ENCODE measurements at places on chromosomes 4 and X. TPM values are rescaled to one million over a fixed set of nuclear protein-coding genes. Genes with fewer than 3 reads are reported as not detected.

IL13RA1 gene
- 15.2 TPM for total RNA-seq

GRCh38 chr4:6990661-6991060, 52.5 kb upstream of the TADA2B start:
- peaks cover 52% of the 10 kb centered on the region for H3K4me1 ChIP-seq
- no peak overlapping the region for H3K27ac ChIP-seq
- H3K4me3 ChIP-seq: no peak overlapping the region
- DNase-seq: no peak
- H3K36me3 ChIP-seq: no peaks in the 10 kb centered on the region

- H3K27me3 ChIP-seq: no peaks in the 10 kb centered on the region
- peaks cover 23% of the 10 kb centered on the region for H3K4me1 ChIP-seq
Measured at GRCh38 chr4:139839403-139840031, 173.9 kb downstream of the MGST2 start.

GRCh38 chr4:77347351-77347966, 190.5 kb downstream of the CCNG2 start:
- H3K27me3 ChIP-seq: no peaks in the 10 kb centered on the region
- no peak overlapping the region for H3K4me3 ChIP-seq
- no peaks in the 10 kb centered on the region for H3K4me1 ChIP-seq
- no peaks in the 10 kb centered on the region for H3K36me3 ChIP-seq

DNA sequence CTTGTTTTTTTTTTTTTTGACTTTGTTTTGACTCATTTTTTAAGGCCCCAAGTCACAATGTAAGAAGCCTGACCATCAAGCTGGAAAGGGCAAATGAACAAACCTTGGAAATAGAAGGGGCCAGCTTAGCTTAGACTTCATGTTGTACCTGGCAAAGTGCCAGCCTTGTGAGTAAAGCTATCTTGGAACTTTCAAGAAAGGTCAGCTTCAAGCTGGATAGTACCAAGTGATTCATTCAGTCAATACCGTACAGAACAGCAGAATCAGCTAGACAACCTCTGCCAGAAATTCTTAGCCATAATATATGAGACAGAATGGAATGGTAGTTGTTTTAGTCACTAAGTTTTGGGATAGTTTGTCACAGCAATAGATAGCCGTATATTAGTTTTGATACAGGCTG, 1492.2 kb upstream of the TENM3 start:
- no peaks in the 10 kb centered on the region for H3K27me3 ChIP-seq
- H3K4me1 ChIP-seq: no peaks in the 10 kb centered on the region
- no peak overlapping the region for H3K4me3 ChIP-seq

SLC25A31 gene
- not detected for total RNA-seq

GRCh38 chrX:123673813-123674212, 59.0 kb downstream of the THOC2 start:
- DNase-seq: no peak
- H3K36me3 ChIP-seq: no peaks in the 10 kb centered on the region
- H3K4me1 ChIP-seq: no peaks in the 10 kb centered on the region
- H3K4me3 ChIP-seq: no peak overlapping the region

- no peaks in the 10 kb centered on the region for H3K36me3 ChIP-seq
- peak; percentile 42 for DNase-seq
- no peak overlapping the region for H3K27ac ChIP-seq
- peaks cover 8% of the 10 kb centered on the region for H3K27me3 ChIP-seq
- H3K4me3 ChIP-seq: no peak overlapping the region
- peaks cover 28% of the 10 kb centered on the region for H3K4me1 ChIP-seq
Measured at GRCh38 chr4:92305148-92305877, 1.5 kb downstream of the GRID2 start.

GRCh38 chr4:147057611-147058190, 112.0 kb upstream of the TTC29 start:
- H3K4me3 ChIP-seq: no peak overlapping the region
- no peaks in the 10 kb centered on the region for H3K36me3 ChIP-seq
- no peak for DNase-seq

DNA sequence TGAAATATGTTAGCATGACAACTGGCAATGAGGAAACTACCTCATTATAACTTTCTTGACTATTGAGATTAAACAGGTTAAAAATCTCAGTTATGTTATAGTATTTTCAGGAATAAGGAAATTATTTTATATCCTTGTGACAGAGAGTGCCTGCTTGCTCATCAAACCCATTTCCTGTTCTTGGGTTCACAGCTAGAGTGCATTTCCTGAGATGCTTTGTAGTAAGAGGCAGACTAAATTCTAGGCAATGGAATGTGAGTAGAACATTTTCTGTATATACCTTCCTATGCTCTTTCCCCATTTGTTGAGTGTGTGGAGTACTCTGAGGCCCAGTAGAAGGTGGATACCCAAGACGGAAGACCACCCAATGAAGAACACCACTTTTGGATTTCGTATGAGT, 96.9 kb upstream of the CASK start:
- no peak overlapping the region for H3K27ac ChIP-seq
- no peak overlapping the region for H3K4me3 ChIP-seq
- H3K4me1 ChIP-seq: no peaks in the 10 kb centered on the region
- H3K27me3 ChIP-seq: no peaks in the 10 kb centered on the region
- H3K36me3 ChIP-seq: no peaks in the 10 kb centered on the region
- no peak for DNase-seq

SLITRK4 gene
- 1.6 TPM for total RNA-seq

DNA sequence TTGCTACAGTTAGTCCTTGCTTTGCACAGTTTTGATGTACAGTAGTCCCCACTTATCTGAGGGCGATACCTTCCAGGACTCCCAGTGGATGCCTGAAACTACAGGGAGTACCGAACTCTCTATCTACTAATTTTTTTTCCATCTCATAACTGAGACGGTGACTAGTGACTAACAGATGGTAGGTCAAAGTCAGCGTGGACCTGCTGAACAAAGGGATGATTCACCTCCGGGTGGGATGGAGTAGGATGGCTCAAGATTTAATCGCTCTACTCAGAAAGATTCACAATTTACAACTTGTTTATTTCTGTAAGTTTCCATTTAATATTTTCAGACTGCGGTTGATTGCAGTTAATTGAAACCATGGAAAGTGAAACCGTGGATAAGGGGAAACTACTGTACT, 655.8 kb downstream of the ZNF674 start:
- no peaks in the 10 kb centered on the region for H3K27me3 ChIP-seq
- no peak for DNase-seq
- H3K4me3 ChIP-seq: no peak overlapping the region
- no peaks in the 10 kb centered on the region for H3K4me1 ChIP-seq
- no peaks in the 10 kb centered on the region for H3K36me3 ChIP-seq
- no peak overlapping the region for H3K27ac ChIP-seq

DNA sequence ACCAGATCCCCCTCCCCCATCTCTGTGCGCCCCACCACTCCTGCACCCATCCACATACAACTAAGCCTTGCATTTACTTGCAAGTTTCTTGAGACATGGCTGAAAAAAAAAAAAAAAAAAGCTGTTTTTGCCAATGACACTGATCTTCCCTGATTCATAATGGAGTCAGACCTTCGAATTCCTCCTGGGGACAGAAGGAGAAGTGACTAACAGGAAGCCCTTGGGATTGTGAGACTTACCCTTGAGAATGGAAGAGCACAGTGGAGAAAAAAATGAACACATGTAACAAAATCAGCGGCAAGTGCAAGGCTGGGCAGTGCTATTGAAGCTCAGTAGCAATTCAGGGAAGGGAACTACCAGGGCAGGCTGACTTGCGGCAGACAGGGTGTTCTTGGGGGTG, 288.4 kb downstream of the BCOR start:
- H3K27me3 ChIP-seq: no peaks in the 10 kb centered on the region
- H3K27ac ChIP-seq: no peak overlapping the region
- peaks cover 16% of the 10 kb centered on the region for H3K4me1 ChIP-seq
- H3K36me3 ChIP-seq: no peaks in the 10 kb centered on the region
- DNase-seq: no peak
- H3K4me3 ChIP-seq: no peak overlapping the region

GRCh38 chrX:52563105-52563504, 46.2 kb upstream of the XAGE1B start:
- H3K4me3 ChIP-seq: no peak overlapping the region
- no peaks in the 10 kb centered on the region for H3K36me3 ChIP-seq
- no peak overlapping the region for H3K27ac ChIP-seq
- no peaks in the 10 kb centered on the region for H3K4me1 ChIP-seq
- DNase-seq: no peak

RCHY1 gene
- total RNA-seq: 20.0 TPM

GRCh38 chr4:150515135-150515534, 66.8 kb upstream of the MAB21L2 start:
- no peaks in the 10 kb centered on the region for H3K36me3 ChIP-seq
- no peaks in the 10 kb centered on the region for H3K27me3 ChIP-seq
- no peak overlapping the region for H3K4me3 ChIP-seq
- no peak for DNase-seq
- no peak overlapping the region for H3K27ac ChIP-seq

- peak; percentile 16 for DNase-seq
- no peaks in the 10 kb centered on the region for H3K27me3 ChIP-seq
- H3K27ac ChIP-seq: peak overlapping the region; percentile 72
- H3K4me3 ChIP-seq: no peak overlapping the region
- H3K36me3 ChIP-seq: no peaks in the 10 kb centered on the region
Measured at GRCh38 chr4:104416725-104417356, 77.9 kb downstream of the CXXC4 start.

XPNPEP2 gene
- total RNA-seq: 0.52 TPM

NLGN4X gene
- total RNA-seq: 0.66 TPM

DNA sequence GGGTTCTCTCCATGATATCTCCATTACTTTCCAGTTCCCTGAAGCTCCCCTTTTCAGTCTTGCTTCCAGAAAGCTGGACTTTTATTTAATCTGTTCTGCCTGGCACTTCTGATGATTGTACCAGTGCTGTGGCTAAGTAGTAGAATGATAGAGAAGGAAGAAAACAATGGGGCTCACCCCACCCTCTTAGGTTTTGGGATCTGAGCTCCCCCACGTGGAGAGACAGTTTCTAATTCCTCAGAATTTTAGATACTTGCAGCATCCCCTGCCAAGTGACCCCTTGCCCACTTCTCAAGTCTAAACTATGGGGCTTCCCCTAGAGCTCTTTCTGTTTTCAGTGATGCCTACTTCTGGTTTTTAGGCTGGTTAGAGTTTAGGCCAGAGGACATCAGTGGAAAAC, 73.9 kb downstream of the GC start:
- H3K4me3 ChIP-seq: no peak overlapping the region
- H3K4me1 ChIP-seq: peaks cover 11% of the 10 kb centered on the region
- no peaks in the 10 kb centered on the region for H3K36me3 ChIP-seq
- DNase-seq: no peak
- H3K27me3 ChIP-seq: no peaks in the 10 kb centered on the region
- H3K27ac ChIP-seq: no peak overlapping the region

DNA sequence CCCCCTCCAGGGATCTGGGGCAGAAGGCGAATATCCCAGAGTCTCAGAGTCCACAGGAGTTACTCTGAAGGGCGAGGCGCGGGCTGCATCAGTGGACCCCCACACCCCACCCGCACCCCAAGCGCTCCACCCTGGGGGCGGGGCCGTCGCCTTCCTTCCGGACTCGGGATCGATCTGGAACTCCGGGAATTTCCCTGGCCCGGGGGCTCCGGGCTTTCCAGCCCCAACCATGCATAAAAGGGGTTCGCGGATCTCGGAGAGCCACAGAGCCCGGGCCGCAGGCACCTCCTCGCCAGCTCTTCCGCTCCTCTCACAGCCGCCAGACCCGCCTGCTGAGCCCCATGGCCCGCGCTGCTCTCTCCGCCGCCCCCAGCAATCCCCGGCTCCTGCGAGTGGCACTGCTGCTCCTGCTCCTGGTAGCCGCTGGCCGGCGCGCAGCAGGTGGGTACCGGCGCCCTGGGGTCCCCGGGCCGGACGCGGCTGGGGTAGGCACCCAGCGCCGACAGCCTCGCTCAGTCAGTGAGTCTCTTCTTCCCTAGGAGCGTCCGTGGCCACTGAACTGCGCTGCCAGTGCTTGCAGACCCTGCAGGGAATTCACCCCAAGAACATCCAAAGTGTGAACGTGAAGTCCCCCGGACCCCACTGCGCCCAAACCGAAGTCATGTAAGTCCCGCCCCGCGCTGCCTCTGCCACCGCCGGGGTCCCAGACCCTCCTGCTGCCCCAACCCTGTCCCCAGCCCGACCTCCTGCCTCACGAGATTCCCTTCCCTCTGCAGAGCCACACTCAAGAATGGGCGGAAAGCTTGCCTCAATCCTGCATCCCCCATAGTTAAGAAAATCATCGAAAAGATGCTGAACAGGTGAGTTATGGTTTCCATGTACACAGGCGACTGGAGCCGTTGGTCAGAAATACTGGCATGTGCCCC, at the start of gene CXCL1:
Gene CXCL1, plus strand, starts transcription at position 264 of the 926 bp plus-strand sequence. Its CDS starts 78 bp downstream, at position 342.
- H3K27me3 ChIP-seq: no peaks in the 10 kb centered on the region
- H3K4me1 ChIP-seq: peaks cover 5% of the 10 kb centered on the region
- H3K27ac ChIP-seq: no peak within 1 kb of the TSS
- DNase-seq: peak; percentile 46
- peak within 1 kb of the TSS; percentile 55 for H3K4me3 ChIP-seq

GABRB1 gene
- not detected for total RNA-seq

ITM2A gene
- 30.0 TPM for total RNA-seq

CSAG2 gene
- total RNA-seq: not detected

GRCh38 chr4:63906660-63907183, 502.5 kb downstream of the TECRL start:
- no peaks in the 10 kb centered on the region for H3K27me3 ChIP-seq
- no peak overlapping the region for H3K4me3 ChIP-seq
- H3K27ac ChIP-seq: no peak overlapping the region
- H3K36me3 ChIP-seq: no peaks in the 10 kb centered on the region

GRCh38 chr4:97653701-97654100, 489.6 kb downstream of the STPG2 start:
- H3K4me1 ChIP-seq: no peaks in the 10 kb centered on the region
- H3K4me3 ChIP-seq: no peak overlapping the region
- no peaks in the 10 kb centered on the region for H3K27me3 ChIP-seq
- H3K27ac ChIP-seq: no peak overlapping the region

DNA sequence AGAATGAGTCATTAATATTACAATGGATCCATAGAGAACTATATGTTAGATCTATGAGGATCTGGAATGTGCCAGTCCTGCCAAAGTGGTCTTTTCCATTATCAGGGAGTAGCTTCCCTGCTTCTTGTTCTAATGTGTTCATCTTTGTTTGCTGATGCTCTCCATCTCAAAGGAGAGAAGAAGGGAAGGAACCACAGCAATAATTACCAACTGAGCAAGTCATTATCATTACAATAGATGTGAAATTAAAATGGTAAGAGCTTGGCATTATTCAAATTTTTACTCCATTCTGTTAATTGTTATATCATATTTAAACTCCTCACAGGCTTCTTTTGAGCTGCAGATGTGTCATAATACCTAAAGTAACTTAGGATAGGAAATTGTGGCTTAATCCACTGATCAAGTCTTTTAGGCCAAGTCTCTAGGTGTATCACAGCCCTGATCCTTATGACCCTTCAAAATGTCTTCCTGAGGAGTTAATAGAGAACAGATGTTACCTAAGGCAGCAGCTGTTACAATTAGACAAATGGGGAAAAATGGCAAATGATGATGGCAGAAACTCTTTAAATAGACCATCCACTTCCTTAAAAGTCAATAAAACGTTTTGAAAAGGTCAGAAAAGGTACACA, 1492.7 kb upstream of the IGFBP7 start:
- DNase-seq: no peak
- no peak overlapping the region for H3K4me3 ChIP-seq
- H3K27me3 ChIP-seq: no peaks in the 10 kb centered on the region
- no peak overlapping the region for H3K27ac ChIP-seq
- no peaks in the 10 kb centered on the region for H3K36me3 ChIP-seq
- no peaks in the 10 kb centered on the region for H3K4me1 ChIP-seq

GRCh38 chr4:184166736-184167135, 50.9 kb downstream of the ENPP6 start:
- DNase-seq: no peak
- H3K36me3 ChIP-seq: no peaks in the 10 kb centered on the region
- no peak overlapping the region for H3K27ac ChIP-seq
- H3K4me3 ChIP-seq: no peak overlapping the region

DACH2 gene
- total RNA-seq: not detected

GRCh38 chrX:39451046-39451445, 646.7 kb downstream of the BCOR start:
- no peaks in the 10 kb centered on the region for H3K4me1 ChIP-seq
- H3K27ac ChIP-seq: no peak overlapping the region
- H3K4me3 ChIP-seq: no peak overlapping the region
- H3K36me3 ChIP-seq: no peaks in the 10 kb centered on the region
- no peaks in the 10 kb centered on the region for H3K27me3 ChIP-seq

Data from body of pancreas (tissue), 4 donors.